Inflammatory macrophage treated with lipopolysaccharide for 1 hour (primary cell): ENCODE measurements at places on chromosomes 3 and 15.

- DNase-seq, result no peak
Measured at GRCh38 chr3:32453346-32453745, 49.3 kb downstream of the CMTM6 start.

- no peak for DNase-seq
Measured at GRCh38 chr3:190142041-190142440, 21.3 kb upstream of the P3H2 start.

- DNase-seq, result no peak
Measured at GRCh38 chr15:47870956-47871625, 153.8 kb downstream of the SEMA6D start.

DNA sequence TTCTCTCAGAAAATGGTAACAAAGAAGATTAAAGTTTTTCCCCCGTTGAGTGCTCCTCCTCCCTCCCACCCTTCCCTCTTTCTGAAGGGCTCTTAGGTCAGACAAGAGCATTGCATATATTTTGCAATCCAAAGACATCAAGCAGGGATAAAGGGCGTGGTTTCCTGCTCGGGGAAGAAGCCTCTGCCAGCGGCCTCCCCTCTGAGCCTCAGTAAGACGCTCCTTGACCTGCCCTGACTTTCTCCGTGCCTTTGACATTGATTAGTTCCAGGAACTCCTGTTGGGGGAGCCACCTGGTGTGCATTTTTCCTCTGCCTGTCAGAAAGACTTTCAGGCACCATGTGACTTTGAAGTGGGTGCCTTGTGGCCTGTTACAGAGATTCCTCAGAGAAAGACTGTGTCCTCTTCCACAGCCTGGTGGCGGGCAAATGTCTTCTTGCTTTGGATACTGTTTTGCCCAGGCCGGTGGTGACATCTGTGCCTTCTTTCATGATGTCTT lies 87.2 kb upstream of the TBL1XR1 start:
- peak; percentile 75 for DNase-seq

DNA sequence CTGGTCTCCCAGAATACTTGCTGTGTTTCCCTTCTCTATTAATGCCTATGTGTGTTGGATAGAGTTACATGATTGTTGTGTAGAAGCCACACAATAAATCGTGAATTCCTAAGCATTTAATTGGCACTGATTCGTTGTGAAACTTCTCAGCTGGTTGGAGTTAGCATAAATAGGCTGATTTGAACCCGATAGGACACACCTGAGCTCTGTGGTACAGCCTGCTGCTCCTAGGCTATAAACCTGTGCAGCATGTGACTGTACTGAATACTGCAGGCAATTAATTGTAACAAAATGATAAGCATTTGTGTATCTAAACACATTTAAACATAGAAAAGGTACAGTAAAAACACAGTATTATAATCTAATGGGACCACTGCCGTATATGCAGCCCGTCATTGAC lies 4.9 kb downstream of the ACAD11 start:
- DNase-seq, result no peak

- DNase-seq, result no peak
Measured at GRCh38 chr3:46897829-46898320, 20.4 kb downstream of the PTH1R start.

- no peak for DNase-seq
Measured at GRCh38 chr3:184645336-184645735, 66.5 kb downstream of the MAGEF1 start.

DNA sequence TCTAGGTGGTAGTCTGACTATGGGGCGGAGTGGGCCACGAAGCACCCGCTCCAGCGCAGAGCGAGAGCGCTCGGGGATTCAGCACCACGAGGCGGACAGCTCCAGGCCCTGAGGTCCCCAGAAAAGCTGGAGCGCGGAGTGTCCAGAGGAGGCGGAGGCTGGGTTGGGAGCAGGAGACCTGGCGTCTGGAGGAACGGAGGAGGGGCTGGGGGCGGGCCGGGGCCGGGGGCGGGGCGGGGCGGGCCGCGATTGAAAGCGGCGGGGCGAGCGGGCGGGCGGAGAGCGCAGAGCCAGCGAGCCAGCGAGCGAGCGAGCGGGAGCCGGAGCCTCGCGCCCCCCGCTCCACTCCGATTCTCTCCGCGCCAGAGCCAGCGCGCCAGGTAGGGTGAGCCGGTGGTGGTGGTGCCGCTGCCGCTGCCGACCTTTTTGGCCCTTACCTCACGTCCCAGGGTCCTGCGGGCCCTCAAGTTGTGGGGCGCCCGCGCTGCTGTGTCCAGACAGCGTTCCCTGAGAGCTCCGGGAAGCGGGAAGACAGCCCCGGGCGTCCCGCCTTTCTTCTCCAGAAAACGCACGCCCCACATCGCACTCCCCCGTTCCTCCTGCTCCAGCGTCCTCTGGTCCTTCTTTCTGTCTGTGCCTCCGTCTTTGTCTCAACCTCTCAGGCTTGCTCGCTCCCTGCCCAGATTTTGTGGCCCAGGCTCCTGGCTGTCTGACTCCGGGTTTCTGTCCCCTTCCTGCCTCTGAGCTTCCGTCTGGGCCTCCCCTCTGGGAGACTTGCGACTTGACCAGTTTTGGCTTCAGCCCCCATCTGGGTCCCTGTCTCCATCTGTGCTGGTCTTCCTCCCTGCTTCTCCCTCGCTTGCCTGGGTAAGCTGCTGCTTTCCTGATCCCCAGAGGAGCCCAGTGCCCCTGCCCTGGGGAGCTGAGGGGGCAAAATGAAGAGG lies at the start of gene GRM2:
TSS of gene GRM2 (plus strand) at position 281 of the 944 bp plus-strand sequence. CDS start 1,916 bp downstream, outside the sequence.
- peak; percentile 9 for DNase-seq

DNA sequence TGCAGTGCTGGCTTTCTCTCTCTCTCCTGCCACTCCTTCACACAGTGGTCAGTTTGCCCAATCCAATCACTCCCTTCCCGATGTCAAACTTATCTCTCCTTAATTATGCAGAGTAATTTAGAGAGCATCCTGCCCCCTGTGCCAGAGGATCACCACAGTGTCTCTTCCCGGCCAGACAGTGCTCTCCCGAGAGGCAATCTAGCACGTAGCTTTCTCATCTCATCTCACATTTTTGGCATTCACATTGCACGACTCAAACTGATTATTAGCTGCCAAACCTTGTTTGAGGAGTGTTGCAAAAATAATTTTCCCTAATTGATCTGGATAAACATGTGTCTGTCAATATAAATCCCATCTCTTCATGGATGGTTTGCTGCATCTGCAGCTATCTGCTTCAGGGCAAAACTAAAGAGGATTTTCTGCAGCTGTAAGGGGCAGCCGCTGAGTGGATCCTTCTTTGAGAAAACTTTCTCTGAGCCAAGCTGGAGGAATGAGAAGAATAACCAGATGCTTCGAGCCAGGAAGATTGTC lies 37.8 kb downstream of the SSUH2 start:
- no peak for DNase-seq

- DNase-seq, result no peak
Measured at GRCh38 chr15:66461917-66462316, 35.6 kb downstream of the SNAPC5 start.

DNA sequence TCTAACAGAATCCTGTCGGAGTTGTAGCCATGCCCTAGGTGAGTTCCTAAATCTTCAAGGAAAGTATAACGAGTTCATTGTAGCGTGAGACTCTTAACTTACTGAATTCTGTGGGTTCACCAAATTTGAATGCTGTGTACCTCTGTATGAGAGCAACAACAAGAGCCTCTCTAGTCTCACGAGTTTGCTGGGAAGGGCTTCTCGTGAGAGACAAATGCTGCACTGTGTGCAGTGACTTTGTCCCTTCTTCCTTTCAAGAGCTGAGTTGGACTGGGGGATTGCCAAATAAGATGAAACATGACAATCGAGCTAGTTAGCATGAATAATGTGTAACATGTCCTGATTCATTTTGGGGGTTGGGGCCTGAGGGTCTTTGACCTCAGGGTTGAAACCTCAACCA lies 32.2 kb downstream of the KAT2B start:
- DNase-seq, result no peak

DNA sequence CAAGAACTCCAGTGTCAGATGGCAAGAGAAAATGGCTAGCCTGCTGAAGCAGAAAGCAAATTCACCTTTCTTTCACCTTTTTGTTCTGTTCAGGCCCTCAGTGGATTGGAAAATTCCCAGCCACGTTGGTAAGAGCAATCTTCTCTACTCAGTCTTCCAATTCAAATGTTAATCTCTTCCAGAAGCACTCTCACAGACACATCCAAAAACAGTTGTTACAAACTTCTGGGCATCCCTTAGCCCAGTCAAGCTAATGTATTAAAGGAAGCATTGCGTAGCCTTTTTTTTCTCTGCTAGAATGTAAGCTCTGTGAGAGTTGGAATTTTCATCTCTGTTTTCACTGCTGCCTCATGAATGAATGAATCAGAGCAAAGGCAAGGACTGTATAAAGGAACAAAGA lies 109.2 kb upstream of the ROBO2 start:
- DNase-seq, result no peak

DNA sequence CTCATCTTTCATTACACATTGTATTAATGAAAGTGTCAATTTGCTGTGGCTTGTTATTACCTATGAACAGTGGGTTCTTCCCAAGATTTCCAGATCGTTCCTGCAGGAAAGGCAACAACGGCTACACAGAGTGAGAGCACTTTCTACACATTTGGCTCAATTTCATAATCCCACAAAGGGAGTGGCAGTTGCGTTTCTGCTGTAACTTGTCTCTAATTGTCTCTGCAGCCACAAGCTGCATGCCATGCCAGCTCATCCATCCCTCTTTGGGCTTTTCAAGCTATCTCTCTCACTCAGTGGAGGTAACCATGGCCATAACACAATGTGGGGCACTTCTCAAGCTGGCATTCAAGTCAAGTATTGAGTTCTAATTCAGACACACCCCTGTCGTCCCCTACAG lies 27.7 kb upstream of the CPNE4 start:
- no peak for DNase-seq

DNA sequence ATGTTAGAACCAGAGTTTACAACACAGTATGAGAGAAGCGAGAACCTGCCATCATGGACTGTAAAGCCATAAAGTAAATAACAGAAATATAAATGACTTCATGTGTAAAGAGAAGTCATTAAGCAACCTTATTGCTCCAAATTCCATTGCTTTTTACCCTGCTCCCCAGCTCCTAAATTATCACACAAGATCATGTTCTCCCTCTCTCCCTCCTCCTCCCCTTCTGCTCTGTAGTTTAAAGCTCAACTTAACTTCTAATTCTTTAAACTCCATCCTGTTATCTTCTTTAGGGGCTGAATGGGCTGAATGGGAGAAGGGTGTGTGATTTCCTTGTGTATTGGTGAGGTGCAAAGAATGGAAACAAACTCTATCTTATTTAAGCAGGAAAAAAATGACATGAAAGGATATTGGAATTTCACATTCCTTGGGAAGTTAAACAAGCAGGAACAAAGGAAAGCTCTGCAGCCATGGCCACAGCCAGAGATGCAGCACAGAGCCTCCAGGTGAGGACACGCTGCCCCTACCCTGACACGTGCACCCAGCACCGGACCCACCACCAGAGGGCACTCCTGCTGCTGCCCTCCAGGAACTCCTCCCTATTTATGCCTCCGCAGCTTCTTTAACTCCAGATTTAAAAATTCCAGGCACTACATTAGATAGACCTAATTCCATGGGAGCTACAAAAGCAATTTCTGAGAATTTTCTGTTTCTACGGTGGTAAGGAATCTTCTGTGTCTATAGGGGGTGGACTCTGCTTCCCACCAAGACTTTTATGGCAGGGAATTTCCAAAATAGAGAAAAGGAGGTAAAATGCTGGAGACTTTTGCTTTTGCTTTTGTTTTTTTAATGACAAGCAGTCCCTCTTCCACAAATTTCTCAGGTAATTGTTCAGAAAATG lies 76.9 kb upstream of the ABI3BP start:
- no peak for DNase-seq

DNA sequence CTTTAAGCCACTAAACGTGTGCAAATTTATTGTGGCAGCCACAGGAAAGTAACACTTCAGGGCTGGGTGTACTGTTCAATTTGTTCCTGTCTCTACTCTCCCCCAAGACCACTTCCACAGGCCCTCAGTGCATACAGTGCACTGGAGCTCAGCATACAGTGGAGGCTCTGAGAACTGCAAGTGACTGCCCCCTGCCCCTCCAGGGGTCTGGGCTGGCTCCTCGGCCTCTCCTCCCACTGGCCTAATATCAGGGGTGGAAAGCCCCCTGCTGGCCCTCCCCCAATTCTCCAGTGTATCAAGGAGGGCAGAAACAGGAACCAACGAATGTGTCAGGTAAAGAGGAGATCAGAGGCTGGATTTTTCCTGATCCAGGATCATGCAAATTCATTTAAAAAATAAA lies 19.9 kb upstream of the HEG1 start:
- DNase-seq, result no peak

DNA sequence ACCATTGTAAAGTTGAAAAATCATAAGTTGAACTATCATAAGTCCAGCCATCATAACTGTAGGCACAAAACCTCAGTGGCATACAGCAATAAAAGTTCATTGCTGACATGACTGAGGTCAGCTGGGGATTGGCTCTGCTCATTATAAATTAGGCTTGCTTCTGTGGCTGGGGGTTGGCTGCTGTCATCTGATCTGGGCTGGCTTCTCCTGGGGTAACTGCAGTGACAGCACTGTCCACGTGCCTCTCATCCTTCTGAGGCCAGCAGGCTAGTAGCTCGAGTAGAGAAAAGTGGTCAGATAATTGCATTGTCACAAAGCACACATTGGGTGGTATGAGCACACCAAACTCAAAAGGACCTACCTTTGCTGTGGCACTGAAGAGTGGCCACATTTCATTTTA lies 31.3 kb downstream of the CMTM7 start:
- DNase-seq, result no peak

DNA sequence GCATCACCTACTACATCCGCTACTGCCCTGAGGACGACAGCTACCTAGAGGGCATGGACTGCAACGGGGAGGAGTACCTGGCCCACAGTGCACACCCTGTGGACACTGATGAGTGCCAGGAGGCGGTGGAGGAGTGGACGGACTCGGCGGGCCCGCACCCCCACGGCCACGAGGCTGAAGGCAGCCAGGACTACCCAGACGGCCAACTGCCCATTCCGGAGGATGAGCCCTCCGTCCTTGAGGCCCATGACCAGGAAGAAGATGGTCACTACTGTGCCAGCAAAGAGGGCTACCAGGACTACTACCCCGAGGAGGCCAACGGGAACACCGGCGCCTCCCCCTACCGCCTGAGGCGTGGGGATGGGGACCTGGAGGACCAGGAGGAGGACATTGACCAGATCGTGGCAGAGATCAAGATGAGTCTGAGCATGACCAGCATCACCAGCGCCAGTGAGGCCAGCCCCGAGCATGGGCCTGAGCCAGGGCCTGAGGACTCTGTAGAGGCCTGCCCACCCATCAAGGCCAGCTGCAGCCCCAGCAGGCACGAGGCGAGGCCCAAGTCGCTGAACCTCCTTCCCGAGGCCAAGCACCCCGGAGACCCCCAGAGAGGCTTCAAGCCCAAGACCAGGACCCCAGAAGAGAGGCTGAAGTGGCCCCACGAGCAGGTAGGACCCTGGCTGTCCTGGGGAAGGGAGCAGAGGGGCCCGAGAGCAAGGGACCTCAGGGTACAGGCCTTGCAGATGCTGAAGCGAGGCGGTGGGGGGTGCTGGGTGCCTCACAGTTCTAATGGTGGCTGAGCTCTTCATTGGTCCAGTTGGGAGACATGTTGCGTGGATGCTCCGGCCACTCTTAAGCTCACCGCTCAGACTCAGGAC lies 168.6 kb downstream of the APBA2 start:
- DNase-seq, result no peak

GRCh38 chr3:194964809-194965208 lies 279.1 kb downstream of the FAM43A start:
- no peak for DNase-seq

GRCh38 chr15:66594836-66595235 lies 29.0 kb upstream of the LCTL start:
- no peak for DNase-seq
